ENCODE measurements at places on chromosomes 6 and 20.

- peak; percentile 53 for DNase-seq
Measured at GRCh38 chr6:35343092-35343834, 905 bp downstream of the PPARD start.

DNA sequence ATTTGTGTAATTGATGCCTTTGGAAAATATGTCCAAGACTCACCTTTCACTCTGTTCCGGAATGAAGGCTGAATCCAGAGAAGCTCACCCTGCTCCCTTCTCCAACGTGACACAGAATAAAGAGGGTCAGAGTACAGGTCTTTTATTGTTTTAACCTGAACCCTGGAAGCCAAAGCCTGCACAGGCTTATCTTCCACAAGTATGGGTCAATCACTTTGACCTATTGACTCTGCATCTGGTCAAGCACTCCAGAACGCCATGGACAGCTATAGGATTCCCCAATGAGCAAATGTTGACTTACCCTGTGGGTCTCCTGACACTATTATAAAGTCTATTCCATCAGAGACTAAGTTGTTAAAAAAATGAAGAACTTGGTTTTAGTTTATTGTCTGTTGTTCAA lies 158.4 kb upstream of the MYLIP start:
- DNase-seq: no peak

DNA sequence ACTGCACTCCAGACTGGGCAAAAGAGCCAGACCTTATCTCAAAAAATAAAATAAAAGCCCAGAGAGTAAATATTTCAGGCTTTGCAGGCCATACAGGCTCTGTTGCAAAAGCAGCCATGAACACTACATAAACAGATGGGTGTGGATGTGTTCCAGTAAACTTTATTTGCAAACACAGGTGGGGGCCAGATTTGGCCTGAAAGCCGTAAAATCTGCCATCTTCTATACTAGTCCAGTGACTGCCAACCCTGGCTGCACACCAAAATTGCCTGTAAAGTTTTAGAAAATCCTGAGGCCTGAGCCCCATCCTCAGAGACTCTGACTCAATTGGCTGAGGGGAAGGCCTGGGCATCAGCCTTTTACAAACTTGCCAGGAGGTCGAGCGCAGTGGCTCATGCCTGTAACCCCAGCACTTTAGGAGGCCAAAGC lies 103.6 kb downstream of the ZMYND8 start:
- no peak for DNase-seq

DNA sequence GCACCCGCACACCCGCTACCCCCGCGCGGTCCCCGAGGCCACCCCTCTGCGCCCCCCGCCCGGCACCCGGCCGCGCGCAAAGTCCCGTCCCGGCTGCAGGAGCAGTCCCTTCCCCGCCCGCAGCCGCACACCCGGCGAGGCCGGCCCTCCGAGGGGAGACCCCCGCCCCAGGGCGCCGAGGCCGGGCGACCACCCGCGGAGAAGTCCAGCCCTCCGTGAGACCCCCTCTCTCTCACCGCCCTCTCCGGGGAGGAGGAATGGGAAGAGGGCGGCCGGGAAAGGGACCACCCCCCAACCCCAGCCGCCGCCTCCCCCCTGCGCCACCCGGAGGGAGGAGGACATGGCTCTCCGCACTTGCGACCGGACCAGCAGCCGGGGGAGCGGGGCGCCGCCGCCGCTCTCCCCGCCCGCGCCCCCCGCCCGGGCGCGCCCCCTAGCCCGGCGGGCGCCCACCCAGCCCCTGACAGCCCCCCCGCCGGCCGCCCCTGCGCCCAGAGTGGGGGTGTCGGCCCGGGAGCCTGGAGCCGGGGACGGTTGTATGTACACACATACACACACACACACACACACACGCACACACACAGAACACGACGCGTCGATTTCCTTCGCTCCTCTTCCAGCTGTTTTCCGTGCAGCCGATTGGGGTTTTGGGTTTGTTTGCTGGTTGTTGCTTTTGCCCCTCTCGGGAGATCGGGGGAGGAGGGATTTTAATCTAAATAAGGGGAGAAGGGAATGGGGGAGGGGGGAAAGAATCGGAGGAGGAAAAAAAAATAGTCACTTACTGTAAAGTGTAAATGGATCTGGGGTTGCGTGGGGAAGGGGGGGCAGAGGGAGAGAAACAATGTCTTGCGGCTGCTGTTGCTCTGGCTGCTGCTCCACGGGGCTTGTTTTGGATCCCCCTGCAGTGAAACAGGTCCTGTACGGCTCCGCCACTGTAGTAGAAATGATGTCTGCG lies at the start of gene ATXN1:
Gene ATXN1, minus strand, starts transcription at position 945 of the 955 bp plus-strand sequence.
- peak; percentile 76 for DNase-seq
